ENCODE measurements at places on chromosomes 7 and 10.

DNA sequence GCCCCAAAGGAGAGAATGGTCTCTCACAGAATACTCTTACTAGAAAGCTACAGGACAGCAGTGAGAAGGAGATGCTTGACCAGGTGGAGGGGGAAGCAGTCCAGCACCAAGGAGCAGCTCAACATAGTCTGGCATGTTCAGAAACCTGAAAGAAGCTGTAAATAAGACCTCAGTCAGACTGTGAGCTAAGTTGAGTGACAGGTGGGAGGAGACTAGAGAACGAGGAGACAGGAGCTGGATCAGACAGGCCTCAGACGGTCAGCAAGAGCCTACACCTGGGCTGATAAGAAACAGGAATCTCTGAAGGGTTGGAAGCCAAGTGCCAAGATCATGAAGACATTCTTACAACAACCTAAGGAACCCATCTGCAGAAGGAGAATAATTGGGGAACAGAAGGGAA, 54.5 kb downstream of the ELMO1 start:
- DNase-seq = no peak

- no peak for DNase-seq
Observed at GRCh38 chr10:28722065-28722803, 44.9 kb downstream of the BAMBI start.

DNA sequence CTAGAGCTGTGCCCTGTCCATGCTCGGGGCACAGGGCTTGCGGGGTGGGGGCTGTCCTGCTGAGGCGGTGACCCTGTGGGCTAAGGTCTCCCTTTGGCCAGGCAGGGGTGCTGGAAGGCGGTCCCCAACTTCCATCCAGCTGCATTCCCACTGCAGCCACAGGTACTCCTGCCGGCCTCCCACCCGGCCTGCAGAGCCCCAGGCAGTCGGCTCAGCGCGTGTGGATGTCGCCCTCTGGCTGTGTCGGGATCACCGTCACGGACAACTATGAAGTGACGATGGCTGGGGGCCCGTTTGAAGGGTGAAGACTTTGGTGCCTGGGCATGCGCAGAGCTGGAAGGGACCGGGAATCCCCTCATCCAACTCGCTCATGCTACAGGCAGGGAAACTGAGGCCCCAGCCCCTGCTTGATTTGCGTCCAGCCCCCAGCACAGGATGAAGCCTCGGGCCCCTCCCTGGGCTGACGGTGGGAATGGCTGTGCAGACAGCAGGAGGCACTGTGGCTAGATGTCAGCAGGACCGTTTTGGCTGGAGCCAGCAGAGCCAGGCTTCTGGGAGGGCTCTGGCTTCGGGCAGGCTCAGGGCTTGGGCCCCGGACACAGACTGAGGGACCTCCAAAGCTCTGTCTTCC, 2.3 kb upstream of the TMEM184A start:
- no peak for DNase-seq

- no peak for DNase-seq
Observed at GRCh38 chr7:85038466-85038865, 148.4 kb downstream of the SEMA3D start.

GRCh38 chr10:92244796-92245195, 46.1 kb downstream of the CPEB3 start:
- no peak for DNase-seq

- no peak for DNase-seq
Observed at GRCh38 chr10:112535531-112535951, 88.5 kb downstream of the VTI1A start.

- DNase-seq = no peak
Observed at GRCh38 chr10:73559590-73559989, 31.6 kb downstream of the USP54 start.

DNA sequence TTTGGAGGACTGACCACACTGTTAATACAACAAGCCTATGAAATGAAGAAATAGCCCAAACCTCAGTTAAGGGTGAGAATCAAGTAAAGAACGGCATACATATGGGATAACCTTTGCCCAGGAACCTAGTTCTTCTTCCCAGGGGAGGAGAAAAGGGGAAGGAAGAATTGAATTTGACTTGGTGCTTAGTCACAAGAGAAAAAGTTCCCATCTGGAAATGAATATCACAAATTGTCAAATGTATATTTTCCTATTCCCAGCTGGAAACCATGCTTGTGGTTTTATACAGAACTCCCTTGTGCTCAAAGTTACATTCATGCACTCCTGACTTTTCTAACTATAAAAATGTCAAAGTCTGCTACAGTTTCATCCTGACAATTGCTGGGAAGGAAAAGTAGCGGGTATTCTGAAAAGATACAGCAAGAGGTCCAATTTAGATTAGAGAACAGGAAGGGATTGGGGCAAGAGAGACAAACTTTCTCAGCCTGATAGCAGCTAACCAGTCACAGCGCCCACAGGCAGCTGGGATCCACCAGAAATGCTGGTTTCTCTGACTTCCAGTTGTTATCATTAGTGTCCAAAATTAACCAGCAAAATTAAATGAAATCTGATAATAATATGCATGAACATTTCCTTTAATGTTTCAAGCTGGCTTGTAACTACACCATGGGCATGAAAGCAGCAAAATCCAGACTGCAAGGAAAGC, 18.6 kb upstream of the GSAP start:
- no peak for DNase-seq

DNA sequence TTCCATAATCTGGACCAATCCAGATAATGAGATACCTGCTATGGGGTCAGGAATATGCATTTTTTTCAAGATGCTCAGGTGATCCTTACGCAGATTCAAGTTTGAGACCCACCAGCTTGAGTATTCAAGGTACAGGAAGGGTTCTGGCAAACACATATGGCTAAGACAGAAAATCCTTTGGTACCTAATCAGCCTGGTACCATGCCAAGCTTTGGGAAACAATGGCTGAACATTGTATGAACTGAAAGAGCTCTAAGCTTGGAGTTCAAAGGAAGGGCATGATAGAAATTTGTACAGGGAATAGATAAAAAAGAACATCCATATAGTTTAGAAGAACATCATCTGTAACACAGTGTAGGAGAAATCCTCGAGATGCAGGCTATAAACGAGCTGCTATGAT, 382.7 kb downstream of the THSD7A start:
- no peak for DNase-seq

- no peak for DNase-seq
Observed at GRCh38 chr10:31926765-31927564, 1.7 kb downstream of the ARHGAP12 start.

DNA sequence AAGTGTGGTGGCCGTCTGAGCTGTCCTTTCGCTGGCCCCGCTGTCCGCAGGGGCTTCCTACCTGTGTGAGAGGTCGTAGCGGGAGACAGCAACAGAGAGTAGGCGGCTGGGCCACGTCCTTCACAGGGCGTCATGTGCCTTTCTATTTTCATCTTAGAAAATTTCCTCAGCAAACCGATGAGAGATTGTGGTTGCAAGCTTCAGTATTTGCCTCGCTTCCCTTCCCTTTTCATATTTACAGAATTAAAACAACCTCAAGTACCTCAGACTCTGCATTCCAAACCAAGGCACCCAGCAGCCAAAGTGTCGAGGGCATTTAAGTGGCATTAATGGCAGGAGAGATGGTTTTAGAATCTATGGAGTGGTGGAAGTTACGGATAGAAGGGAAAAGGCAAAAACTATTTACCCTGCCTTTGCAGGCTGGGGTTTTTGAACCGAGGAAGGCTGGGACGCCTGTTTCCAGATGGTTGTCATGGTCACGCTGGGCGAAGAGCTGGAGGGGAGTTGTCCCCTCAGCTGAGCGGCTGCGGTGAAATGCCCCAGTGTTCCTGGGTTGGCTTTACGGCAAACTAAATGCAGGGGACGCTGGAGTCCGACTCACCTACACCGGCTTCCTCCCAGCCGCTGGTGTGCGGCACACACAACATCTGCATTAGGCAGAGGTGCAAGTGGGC, 41.9 kb downstream of the WIPI2 start:
- no peak for DNase-seq

GRCh38 chr10:83603708-83604107, 535.6 kb upstream of the GHITM start:
- no peak for DNase-seq

DNA sequence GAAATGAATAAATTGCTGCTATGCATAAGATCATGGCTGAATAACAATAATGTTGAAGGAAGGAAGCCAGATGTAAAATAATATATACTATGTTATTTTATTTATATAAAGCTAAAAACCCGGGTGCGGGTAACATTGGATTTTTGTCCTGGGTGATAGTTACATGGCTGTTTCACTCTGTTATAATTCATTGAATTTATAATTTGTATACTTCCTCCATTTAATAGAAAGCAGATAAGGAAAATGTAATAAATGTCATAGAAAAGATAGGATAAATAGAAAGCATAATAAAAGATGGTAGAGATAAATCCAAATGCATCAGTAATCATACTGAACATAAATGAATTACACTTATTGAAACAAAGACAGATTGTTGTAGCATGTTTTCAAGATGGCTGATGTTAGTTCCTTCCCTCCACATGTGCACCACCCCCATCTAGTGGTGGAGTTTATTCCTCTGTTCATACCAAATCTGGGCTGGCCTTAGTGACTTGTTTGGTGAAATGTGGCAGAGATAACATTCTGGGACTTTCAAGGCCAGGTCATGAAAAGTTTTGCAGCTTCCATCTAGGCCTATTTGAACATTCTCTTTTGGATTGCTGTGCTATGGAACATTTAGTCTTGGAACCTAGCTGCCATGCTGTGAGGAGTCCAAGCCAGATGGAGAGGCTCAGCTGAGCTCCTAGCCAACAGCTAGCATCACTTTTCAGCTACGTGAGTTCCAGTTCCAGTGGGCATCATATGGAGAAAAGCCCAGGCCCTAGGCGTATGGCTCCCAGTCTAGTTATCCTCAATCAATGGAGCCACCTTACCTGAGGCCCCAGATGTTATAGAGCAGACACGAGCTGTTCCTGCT, 46.9 kb downstream of the AHCYL2 start:
- no peak for DNase-seq

DNA sequence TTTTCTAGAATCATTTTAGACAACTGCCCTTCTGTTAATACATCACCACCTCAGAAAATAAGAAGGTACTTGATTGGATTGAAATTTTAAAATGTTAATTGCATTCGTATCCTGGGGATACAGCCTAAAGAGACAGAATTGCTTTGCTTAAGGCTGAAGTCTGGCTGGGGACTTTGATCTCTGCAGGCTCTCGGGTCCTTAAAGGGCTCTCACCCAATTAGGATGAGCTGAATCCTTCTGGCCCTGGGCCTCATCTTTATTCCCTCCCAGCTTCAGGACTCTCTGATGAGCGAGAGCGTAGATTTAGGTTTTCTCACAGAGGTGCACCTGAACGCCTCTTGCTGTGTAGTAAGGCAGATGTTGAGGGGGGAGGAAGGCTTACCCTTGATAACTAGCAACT, 475.3 kb upstream of the C7orf33 start:
- DNase-seq = no peak
